Muscle of leg (tissue), 16 donors: ENCODE measurements at places on chromosomes 11 and 22. TPM values are rescaled to one million over a fixed set of nuclear protein-coding genes. Genes with fewer than 3 reads are reported as not detected.

Gene TSSK2
- 0.17 TPM for polyA plus RNA-seq

Gene PGA5
- polyA plus RNA-seq: 1.1 TPM

Gene HTR3B
- polyA plus RNA-seq: not detected

Gene CHST1
- polyA plus RNA-seq: 22.0 TPM

Gene XRRA1
- polyA plus RNA-seq: 10.8 TPM

Gene PARVA
- 70.5 TPM for polyA plus RNA-seq

Gene SCUBE2
- 29.6 TPM for polyA plus RNA-seq

Gene FXYD6
- 171 TPM for polyA plus RNA-seq

Gene PCSK7
- 22.7 TPM for polyA plus RNA-seq

Gene WEE1
- 50.9 TPM for polyA plus RNA-seq

Gene ABTB2
- polyA plus RNA-seq: 7.8 TPM

Gene FAT3
- polyA plus RNA-seq: 0.83 TPM

Gene TMEM121B
- polyA plus RNA-seq: 3.5 TPM
